ENCODE measurements at places on chromosomes 7 and 10.

GRCh38 chr10:79173582-79174262 is 105.0 kb downstream of the ZMIZ1 start:
- no peak for DNase-seq

- no peak for DNase-seq
Measured at GRCh38 chr7:88315522-88315921, 8.8 kb upstream of the STEAP4 start.

DNA sequence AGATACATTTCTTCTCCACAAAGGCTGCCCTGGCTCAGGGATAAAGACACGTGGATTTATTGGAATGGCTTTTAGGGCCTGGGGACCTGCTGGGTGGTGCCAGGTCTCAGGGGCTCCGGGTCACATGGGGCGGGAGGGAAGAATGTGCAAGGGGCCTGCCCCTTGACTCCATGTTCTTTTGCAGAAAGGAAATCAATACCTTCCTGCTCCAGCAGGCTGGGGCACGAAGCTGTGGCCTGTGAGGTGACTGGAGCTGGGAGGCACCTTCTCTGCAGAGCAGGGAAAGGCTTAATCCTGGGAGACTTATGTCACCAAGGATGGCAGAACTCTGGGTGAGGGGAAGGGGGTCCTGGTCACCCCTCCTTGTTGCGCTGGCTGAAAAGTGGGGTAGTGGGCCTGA is 42.3 kb upstream of the GNA12 start:
- no peak for DNase-seq

GRCh38 chr7:106063024-106063423 is 49.1 kb downstream of the SYPL1 start:
- no peak for DNase-seq

GRCh38 chr10:3782451-3783315 is 2.3 kb downstream of the KLF6 start:
- peak; percentile 74 for DNase-seq

DNA sequence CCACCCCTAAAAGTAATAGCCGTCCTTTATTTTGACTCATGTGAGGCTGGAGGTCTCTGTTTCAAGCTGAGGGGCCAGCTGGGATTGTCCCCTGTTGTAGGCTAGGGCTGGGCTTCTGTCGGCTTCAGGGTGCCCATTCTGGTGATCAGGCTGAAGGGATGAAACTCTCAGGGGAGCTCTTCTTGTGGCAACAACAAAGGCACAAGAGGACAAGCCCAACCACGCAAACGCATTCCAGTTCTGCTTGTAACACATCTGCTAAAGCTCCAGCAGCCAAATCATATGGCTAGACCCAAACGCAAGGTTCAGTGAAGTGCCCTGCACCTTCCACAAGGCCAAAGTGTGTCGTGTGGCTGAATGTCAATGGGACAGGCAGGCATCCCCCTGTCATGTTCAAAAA is 405.7 kb downstream of the INHBA start:
- no peak for DNase-seq

- DNase-seq = no peak
Measured at GRCh38 chr7:104584620-104585019, 256.2 kb downstream of the LHFPL3 start.

DNA sequence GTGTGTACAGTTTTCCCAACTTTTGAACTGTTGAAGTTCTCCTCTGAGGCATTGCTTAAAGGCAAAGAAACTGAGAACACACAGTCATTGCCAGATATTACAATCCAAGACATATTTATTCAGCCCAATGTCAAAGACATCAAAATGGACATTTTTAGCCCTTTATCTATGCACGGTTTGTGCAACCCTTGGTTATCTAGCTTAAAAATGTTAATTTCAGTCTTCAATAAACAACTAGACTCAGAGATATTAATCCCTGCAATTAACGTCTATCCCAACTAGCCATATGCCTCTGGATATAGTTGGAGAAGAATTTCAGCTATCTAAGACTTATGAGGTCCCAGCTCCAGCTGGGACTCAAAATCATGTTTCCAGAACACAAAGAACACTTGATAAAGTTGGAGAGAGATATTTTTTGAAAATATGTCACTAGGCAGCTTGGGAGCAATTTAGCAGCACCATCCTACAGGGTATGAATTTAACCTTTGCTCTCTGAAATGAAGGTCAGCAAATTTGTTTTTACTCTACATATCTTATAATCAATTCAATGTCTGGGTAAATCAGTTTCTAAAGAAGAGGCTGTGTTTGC is 357.0 kb downstream of the RNLS start:
- DNase-seq = no peak

DNA sequence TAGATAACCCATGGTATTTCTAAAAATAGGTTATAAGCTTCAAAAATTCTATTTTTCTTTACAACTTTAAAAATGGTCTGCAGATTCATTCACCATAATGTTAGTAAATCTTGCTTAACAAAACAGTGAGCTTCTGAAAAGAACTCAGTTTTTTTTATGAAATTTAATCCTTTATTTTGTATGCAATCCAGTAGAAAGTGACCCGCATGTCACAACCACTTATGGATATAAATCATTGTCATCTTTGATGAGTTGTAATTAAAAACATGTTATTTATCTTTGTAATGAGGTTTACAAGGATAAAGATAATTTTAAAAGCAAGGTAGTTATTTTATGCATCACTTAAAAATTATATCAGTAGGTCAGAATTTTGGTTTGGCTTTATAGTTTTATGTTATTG is 173.5 kb upstream of the SEMA3A start:
- DNase-seq = no peak

- DNase-seq = no peak
Measured at GRCh38 chr7:82559193-82559805, 115.7 kb upstream of the CACNA2D1 start.

DNA sequence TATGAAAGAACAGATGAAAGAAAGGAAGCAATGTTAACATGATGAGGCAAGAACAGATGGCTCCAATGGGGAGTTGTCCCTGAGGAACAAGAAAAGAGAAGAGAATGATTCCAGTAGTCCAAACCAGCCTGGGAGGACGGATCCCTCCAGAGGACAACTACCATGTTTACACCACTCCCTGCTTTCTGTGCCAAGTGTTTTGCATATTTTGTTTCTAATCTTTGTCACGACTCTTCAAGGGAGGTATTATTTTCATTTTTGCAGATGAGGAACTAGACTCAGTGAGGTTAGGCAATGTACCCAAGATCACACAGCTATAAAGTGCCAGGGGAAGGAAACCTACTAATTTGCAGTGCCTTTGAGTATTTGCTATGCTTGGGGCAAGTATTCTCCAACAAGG is 116.2 kb downstream of the PARP12 start:
- no peak for DNase-seq

DNA sequence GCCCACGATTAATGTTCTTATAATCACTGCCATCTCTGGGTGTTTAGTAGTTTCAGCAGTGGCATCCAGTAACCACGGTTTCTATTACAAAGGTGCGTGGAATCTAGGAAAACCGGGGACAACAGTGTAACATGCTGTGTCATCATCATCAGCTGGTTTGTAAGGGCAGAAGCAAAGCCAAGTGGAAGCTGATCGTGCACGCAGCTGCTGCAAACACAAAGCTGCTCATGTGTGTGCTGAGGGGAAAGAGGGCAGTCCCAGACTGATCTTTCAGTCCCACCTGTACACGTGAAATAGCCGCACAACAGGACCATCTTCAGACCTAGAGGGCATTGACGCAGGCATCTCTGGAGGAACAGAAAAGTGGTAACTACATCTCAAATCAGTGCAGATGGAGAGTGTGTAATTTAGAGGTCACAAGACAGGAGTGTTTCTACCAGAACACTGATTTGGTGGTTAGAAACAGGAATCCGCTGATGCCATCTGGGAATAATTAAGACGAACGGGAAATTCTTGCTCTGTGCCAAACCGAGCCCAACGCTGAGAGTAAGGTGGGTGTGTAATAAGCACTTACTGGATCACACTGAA is 13.4 kb downstream of the ANKRD16 start:
- no peak for DNase-seq

DNA sequence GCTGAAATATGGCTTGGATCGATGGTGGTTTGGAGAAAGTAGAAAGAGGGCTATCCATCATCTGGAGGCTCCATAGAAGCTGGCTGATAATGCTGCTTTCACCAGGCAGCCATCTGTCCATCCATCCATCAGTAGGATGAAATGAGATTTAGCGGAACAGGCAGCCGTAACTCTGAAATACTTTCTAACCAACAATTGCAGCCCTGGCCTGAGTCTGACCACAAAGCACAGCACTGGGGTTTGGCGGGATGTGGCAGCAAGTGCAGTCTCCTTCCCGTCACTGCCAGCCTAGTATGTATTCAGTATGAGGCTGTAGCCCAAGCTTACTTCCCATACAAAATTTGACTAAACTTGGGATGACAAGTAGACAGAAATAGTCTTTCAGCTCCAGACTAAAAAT is 38.0 kb downstream of the R3HCC1L start:
- no peak for DNase-seq

- no peak for DNase-seq
Measured at GRCh38 chr10:70355051-70356021, 27.1 kb downstream of the LRRC20 start.

DNA sequence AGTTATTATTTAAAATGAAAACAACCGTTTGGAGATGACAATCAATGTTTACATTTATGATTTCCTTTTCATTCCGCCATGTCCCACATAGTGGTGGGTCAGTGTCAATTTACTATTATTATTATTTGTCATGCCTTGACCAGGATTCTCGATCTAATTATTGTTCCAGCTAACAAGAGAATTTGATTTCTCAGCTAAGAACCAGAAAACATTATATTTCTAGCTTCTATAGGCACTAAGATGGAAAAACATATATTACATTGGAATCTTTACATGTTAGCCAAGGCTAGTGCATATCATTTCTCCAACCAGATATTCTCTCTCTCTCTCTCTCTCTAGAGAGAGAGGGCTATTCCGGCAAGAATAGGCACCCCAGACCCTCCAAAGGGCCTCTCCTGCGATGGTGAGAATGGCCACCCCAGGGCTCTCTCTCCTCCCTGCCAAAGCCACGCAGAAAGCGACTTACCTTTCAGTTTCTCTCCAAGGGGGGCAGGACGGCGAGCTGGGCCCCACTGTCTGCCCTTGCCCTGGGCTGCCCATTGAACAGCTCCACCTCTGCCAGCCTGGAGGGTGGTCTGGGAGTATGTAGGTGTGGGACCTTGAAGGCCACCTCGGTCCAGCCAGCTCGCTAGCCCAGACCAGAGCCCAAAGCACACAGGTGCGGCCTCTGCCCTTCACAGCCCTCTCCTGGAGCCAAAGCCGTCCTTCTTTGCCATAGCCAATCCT is 2.4 kb downstream of the HOXA3 start:
- DNase-seq = no peak

DNA sequence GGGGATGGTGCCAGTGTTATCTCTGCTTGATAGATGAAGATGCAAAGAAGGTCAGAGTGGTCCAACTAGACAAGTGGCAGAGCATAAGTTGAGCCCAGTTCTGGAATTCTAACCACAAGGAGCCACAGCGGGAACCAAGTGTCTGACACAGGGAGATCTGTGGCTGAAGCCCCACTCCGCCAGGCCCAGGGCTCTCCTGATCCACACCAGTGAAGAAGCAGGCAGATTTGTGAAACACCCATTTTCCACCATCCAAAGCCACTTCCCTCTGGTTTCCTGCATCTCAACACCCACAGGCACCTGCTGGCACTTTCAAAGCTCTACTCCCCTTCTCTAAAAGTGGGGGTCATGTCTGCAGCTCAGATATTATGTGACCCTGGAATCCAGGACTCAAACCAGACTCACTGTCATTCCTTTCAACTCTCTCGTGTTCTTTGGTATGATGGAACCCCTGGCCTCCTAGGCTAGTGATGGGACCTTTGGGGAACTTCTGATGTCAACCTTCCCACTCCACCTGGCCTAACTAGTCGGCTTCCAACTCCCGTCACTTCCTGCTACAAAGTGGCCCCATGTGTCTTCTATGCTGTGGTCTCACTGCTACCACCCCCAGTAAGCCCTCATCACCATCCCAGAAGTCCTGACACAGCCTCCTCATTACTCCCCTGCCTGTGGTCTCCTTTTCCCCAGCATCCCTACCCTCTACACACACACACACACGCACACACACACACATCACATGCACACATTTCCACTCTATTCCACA is 177.6 kb downstream of the GRID1 start:
- DNase-seq = no peak

DNA sequence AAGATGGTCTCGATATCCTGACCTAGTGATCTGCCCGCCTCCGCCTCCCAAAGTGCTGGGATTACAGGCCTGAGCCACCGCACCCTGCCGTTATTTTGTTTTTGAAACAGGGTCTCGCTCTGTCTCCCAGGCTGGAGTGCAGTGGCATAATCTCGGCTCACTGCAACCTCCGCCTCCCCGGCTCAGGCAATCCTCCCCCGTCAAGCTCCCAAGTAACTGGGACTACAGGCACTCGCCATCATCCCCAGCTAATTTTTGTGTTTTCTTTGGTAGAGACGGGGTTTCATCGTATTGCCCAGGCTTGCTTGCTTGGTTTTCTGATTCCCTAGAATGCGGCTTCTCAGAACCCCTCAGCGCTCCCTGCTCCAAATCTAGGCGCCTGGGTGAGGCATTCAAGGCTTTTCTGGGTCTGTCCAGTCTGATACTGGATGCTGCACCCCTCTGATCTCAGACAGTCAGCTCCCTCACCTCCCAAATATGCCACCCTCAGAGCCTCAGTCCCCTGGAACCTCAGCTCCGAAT is 1.3 kb downstream of the TFR2 start:
- DNase-seq = no peak

DNA sequence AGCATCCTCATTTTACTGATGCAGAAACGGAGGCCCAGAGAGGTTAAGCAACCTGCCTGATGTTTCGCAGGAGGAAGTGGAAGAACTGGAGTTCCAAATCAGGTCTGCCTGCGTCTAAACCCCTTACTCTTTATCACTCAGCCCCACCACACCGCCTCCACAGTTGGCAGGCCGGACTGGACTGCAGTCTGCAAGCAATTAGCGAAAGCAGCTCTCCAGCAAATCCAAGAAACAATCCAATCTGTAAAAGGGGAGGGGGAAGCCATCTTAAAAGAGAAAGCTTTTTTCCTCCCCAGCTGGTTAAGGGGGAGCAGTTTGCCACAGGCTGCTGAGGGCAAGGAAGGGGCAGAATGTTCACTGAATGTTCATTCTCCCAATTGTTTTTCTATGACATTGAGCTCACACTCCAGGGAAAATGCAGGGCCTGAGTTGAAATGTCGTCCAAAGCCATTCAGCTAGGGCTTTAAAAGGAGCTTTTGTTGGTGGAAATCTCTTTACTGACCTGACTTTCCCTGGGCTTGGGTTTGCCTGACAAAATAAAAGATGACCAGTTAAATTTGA is 350.1 kb downstream of the RNLS start:
- DNase-seq = no peak

GRCh38 chr7:43750016-43750887 is 8.2 kb upstream of the BLVRA start:
- no peak for DNase-seq

DNA sequence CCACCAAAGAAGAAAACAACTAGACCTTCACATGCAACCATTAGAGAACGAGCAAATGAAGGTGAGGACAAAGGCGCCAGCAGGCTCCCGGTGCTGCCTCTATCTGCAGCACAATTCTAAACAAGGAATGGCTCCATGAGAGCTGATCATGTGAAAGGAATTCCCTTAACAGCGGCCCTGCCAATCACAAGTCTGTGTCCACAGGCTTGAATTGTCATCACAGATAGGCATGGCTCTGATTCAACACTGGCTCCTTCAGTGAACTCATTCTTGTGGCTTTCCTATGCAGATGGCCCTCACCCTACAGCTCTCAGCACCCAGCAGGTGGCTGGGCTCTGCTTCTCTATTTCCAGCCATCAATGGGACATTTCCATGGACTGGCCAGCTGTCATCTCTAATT is 36.2 kb downstream of the LAMB1 start:
- no peak for DNase-seq
